Muscle of back (tissue), 13 donors: ENCODE measurements at places on chromosomes 3 and 15.

DNA sequence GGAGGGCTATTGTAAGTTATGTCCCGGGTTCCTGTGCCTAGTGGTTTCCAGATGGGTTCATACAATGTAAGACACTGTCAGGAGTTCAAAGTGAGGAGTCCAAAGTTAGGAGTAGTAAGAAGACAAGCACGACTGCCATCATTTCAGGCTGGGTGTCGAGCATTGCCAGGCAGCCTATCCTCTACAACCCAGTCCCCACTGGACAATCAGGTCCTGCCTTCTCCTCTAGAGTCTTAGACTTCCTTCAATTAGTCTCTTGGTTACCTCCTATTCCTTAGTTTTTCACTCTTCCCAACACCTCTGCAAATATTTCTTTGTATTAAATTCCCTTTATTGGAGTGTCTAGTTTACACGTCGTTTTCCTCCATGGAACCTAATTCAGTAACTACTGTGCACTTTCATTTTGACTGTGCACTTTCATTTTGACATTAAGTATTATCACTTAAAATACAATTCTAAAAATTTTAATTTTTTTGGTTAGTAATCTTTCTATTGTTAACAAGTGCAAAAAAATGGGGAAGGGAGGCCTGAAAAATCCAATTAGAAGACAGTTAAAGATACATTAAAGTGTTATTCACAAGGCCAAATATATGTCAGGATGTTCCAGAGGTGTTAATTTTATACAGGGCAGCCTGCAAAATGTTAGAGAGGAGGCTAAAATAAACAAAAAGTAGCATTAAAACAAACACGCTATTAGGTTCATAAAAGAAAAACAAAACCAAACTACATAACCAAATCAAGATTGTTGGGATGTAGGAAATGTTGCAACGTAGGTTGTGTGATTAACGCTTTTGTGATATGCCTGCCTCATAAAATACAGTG, 155.3 kb downstream of the TBL1XR1 start:
- no peak for DNase-seq

DNA sequence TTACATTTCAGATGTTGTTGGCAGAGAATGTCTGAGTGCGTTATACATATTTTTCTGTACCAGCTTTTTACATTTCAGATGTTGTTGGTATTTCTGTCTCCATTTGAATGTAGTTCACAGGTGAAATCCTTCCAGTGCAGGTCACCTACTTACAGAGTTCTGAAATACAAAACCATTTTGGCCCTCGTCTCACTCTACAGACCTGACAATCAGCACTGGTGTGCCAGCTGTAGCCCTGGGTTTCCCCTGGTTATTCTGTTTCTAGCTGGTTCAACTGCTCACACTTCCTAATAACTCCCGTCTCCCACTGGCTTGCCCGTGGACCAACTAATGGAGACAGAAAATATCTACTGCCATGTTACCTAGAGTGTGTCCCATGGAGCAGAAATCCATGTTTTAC, 87.5 kb upstream of the CDIN1 start:
- no peak for DNase-seq

DNA sequence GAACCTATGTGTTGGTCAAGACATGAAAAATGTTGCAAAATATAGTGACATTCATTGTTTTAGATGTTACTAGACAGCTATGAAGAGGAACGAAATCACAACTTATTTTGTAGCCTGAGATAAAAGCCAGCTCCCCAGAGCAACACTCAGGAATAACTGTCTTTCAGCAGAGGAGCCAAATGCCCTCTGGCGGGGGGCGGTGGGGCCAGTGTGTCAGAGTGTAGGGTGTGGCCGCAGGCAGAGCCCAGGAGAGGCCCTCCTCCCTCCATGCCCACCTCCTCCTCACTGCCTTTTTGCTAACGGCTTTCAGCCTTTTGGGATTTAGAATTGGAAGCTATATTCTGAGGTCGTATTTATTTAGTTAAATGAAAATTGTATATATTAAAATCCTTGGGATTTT, 16.9 kb downstream of the APOD start:
- DNase-seq: no peak

GRCh38 chr3:133954717-133955360, 59.2 kb upstream of the RAB6B start:
- no peak for DNase-seq

GRCh38 chr15:69388260-69388705, 25.9 kb upstream of the KIF23 start:
- no peak for DNase-seq

DNA sequence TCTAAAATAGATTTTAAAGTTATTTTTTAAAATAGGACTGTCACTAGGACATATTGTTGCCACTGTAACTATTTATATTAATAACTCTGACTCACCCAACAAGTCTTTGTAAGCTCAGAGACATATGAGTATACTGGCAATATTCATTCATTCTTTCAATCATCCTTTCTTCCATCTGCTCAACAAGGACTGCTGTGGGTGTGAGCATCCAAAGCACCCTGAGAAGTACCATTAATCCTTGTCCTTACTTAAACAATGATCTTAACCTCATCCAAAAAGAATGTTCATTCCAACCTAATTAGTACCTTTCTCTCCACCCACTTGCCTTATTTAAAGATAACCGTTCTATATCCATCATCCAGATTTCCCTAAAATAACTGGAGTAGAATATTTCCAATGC, 94.2 kb upstream of the PPP2R3A start:
- no peak for DNase-seq
